ENCODE measurements at places on chromosomes 16 and 17.

GRCh38 chr16:89555265-89555664, 5.2 kb upstream of the RPL13 start:
- DNase-seq = no peak

GRCh38 chr17:74158761-74159160, 44.7 kb upstream of the RPL38 start:
- DNase-seq = no peak

DNA sequence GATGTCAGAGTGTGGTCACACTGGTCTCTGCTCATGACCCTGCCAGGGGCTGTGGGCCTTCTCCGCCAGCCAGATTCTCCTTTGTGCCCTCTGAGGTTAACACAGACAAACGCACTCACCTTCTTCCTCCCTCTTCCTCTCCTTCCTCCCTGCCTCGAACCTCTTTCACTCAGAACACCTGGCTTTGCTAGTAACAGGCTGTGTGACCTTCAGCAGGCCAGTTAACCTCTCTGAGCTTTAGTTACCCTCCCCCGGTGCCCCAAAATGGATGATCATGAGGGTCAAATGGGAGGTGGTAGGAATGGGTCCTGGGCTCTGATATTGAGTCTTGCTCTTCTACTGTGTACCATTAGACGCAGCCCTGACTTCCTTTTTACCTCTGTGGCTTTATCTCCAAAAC, 127.1 kb downstream of the OR1D5 start:
- no peak for DNase-seq

DNA sequence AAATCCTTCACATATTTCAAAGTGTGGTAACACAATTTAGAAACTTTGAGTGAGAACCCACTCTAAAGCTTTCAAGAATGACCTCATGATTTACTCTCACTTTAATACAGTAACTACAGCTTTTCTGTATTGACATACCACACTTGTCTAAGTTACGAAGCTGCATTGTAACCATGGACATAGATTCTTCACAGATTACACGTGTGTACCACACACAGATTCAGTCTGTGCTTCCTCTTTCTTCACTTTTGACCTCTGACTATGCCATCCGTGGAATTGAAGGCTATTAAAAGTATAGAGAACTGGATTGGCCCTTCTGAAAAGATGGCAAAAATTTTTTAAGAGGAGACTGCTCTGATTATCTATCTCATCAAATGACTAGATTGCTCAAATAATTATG, 172.7 kb downstream of the TANC2 start:
- DNase-seq = no peak

GRCh38 chr17:60093694-60094093, 15.0 kb upstream of the HEATR6 start:
- DNase-seq = no peak

- DNase-seq = peak; percentile 49
Observed at GRCh38 chr17:44221084-44221861, 1.8 kb upstream of the UBTF start.

- no peak for DNase-seq
Observed at GRCh38 chr17:66514227-66514806, 211.9 kb downstream of the PRKCA start.

GRCh38 chr16:50685462-50686063, 4.5 kb upstream of the SNX20 start:
- no peak for DNase-seq

DNA sequence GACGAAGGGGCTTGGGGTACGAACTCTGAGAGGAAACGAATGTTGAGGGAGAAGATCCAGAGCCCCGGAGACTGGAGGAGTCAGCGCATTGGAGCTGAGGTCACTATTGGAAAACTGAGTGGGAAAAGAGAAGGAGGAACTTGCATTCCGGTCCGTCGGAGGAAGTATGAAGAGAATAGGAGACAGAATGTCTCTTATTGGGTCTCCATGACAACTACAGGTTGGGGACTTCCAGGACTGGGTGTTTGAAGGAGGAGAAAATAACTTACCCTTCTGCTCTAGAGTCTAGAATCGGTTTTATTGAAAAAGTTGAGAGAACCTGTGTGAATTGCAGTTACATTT, 537 bp downstream of the GOSR1 start:
- DNase-seq = no peak

DNA sequence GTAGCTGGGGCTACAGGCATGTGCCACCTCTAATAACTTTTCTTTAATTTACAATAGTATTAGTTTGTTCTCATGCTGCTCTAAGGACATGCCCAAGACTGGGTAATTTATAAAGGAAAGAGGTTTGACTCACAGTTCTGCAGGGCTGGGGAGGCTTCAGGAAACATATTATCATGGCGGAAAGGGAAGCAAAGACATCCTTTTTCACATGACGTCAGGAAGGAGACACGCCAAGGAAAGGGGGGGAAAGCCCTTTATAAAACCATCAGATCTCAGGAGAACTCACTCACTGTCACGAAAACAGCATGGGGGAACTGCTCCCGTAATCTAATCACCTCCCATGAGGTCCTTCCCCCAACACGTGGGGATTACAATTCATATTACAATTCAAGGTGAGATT, 18.3 kb downstream of the IL4R start:
- DNase-seq = no peak

- no peak for DNase-seq
Observed at GRCh38 chr17:38910325-38910724, 15.1 kb upstream of the LASP1NB start.

DNA sequence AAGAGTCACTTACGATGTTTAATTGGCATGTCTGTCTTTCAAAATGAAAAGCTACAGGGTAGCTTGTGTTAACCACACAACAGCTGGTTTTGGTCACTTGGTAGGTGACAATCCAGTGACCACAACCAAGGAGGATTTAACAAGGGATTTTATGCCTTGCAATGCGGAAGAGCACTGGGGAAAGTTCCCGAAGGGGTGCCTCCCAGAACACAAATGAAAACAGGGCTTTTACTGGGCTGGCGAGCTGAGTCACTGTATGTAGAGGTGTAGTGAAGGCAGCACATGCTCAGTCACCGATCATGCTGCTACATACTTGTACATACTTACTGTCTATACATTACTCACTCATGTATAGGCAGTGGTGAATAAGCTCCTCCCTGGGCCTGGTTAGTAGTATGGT, 483.5 kb downstream of the CDH13 start:
- no peak for DNase-seq

- DNase-seq = no peak
Observed at GRCh38 chr16:23521037-23521743, 10.9 kb upstream of the GGA2 start.

GRCh38 chr17:2157675-2158395, 102.9 kb downstream of the HIC1 start:
- DNase-seq = no peak

GRCh38 chr17:81114351-81115093, 50.8 kb upstream of the PVALEF start:
- no peak for DNase-seq

- DNase-seq = no peak
Observed at GRCh38 chr17:77884019-77884418, 74.5 kb upstream of the TNRC6C start.

- no peak for DNase-seq
Observed at GRCh38 chr16:88754109-88754911, 30.7 kb downstream of the PIEZO1 start.

DNA sequence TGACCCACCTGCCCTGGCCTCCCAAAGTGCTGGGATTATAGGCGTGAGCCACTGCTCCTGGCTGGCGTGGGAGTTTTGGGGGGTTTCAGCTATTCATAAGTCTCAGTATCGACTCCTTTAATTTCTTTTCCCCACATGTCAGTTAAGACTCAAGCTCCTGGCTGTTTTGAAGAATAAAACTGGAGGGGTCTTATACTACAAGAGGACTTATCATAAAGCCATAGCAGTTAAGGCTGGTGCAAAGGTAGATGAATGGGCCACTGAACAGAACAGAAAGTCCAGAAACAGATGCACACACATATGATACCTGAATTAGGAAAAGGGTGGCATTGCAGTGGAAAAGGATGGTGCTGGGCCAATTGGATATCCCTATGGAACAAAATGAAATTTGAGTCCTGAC, 47.4 kb downstream of the TBX4 start:
- no peak for DNase-seq

All from activated T-helper 1 cell treated with anti-CD3 and anti-CD28 coated beads, Interleukin-2, amount 50 U/mL, for 16 hours (primary cell).